Sciatic nerve (tissue), 2 donors: ENCODE measurements at places on chromosomes 3 and 15.

- DNase-seq, result no peak
These were observed 1222.9 kb downstream of the ZPLD1 start for GRCh38 chr3:103657756-103658155.

- no peak for DNase-seq
These were observed 14.3 kb upstream of the LTF start for GRCh38 chr3:46479021-46479420.

GRCh38 chr3:112149136-112149535 is 16.1 kb upstream of the GCSAM start:
- no peak for DNase-seq

DNA sequence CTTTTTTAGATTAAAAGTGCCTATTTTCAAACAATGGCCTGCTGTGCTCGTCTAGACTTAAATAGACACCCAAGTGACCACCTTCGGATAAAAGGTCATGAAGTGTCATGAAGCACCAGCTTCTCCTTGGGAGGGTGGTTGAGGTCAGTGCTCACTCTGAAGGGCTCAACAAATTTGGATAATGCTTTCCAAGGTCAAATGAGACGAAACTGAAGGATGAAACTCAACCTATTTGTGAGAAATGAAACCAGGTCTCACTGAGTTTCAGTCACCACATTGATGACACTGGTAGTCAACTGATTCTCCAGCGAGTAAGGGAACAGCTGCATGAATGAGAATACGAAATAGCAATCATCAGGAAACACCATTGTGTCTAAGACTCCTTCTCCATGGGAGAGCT is 852.6 kb downstream of the NTRK3 start:
- DNase-seq, result no peak

GRCh38 chr3:143158014-143158988 is 38.7 kb downstream of the CHST2 start:
- DNase-seq, result no peak

DNA sequence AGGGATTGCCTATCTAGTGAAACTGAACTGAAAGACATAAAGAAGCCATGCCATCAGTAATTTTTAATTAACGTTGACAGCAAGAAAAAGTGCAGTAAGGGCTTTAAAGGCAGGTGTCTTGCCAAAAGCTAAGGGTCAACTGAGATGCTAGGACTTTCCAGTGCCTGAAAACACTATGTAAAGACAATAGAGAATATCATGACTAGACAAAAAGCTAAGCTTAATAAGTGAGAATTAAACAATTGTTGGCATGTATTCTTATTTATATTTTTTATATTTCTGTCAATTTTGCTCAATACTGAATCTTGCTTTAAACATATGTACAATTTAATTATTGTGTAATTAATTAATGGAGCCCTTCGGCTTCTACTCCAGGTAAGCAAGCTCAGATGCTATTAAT is 803.1 kb downstream of the IGSF11 start:
- no peak for DNase-seq
